ENCODE measurements at places on chromosomes 2 and 18.

DNA sequence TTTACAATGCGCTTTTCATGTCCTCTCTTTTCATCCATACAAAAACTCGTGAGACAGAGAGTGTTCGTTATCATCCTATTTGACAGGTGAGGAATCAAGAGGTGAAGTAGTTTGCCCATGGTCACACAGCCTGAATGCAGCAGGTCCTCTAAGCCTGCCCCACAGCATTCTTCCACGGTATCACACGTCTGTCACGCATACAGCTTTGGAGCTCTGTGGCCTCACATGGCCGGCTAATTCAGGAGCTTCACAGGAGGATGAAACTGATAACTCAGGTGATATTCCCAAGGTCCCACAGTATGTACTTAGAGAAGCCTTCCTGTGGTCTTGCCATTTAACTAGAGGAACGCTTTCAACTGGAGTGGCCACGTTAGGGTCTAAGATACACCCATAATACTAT, 59.0 kb downstream of the MYO5B start:
- no peak for DNase-seq

DNA sequence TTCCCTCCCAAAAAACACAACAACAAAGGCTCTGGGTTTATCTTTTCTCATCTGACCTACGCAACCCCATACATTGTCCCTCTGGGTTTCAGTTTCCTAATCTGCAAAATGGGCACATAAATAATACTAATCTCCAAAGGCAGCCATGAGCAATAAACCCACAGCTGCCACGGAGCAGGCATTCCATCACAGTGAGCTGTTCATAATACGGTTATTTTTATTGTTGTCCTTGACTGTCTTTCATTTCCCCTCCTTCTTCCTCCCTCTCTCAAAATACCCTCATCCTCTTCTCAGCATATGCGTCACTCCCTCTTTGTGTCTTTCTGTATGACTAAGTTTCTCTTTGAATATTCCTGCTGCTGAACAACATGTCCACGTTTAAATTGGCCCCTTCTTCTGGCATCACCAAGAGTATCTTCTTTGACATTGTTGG, 129.8 kb upstream of the CAB39 start:
- DNase-seq, result no peak

GRCh38 chr2:196444442-196444841, 195.1 kb upstream of the CCDC150 start:
- no peak for DNase-seq

- no peak for DNase-seq
These were observed 118.5 kb downstream of the ACKR3 start for GRCh38 chr2:236688157-236688556.

DNA sequence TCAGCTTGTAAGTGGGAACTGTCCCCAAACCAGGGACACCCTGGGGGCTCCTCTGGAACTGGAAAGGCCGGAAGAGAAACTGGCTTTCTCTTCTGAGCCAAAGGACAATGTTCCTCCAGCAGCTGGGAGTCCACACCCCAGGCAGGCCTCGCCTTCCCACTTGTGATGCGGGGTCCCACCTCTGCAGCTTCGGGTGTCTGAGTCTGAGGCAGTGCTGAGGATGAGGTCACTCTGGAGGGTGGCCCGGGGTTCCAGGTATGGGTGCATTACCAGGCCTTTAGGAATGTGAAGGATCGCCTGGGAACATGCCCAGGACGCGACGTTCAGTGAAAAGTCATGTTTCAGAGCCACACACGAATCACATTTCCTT, 18.2 kb upstream of the BOK start:
- DNase-seq, result no peak

DNA sequence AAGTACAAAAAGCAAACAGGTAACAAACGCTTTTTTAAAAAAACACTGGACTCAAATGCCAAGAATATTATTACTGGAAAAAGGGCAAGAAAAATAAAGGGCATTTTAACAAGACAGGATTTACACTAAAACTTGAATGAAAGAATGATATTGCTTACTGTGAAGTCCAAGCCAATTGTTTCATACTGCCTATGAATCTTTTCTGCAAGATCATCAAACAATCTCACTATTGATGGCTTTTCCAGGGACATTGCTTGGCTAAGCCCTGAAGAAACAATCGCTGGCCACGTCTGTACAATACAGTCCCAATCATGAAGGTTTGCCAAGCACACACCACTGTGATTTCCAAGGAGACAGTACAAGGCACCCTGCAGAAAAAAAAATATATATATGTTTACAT, 41.4 kb upstream of the GPR75 start:
- no peak for DNase-seq

GRCh38 chr18:48116873-48117630, 186.6 kb upstream of the SMAD2 start:
- no peak for DNase-seq

GRCh38 chr2:39020383-39020782, 100.5 kb downstream of the SOS1 start:
- DNase-seq, result no peak

DNA sequence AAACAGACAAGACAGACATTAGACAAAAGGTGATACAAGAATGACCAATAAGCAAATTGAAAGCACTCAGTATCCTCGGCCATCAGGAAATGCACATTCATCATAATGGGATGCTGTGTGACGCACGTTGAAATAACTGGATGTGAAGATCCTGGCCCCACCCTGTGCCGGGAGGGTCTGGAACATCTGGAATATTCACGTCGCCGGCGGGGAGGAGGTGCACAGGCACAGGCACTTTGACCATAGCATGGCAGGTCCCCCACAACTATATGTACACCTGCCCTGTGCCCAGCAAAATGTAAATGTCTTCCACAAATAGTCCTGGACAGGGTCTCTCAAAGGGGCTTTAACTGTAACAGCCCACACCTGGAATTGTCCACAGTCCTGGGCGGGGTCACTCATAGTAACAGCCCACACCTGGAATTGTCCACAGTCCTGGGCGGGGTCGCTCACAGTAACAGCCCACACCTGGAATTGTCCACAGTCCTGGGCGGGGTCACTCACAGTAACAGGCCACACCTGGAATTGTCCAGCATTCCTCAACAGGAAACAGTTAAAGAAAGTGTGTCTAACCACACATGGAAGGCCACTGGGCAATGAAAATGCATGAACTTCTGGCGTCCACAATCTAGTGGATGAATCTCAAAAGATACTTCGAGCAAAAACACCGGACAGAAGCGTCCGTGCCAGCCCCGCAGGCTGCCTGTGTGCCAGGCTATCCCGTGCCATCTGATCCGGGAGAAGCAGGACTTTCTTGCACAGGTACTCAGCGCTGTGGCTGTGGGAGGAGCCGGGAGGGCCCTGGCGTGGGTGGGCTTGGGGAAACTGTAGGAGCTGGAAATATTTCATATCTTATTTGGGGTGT, 113.4 kb downstream of the RTP5 start:
- no peak for DNase-seq

GRCh38 chr2:197293252-197294007, 17.1 kb downstream of the ANKRD44 start:
- no peak for DNase-seq

DNA sequence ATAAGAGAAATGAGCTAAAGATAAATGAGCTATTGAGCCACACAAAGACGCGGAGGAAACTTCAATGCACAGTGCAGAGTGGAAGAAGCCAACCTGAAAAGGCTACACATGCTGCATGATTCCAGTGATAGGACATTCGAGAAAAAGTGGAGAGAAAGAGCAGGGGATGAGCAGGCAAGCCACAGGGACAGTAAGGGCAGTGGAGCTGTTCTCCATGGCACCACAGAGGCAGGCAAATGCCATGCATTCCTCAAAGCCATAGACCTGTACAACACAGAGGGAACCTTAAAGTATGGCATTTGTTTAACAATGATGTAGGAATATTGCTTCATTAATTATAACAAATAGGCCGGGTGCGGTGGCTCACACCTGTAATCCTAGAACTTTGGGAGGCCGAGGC, 36.5 kb upstream of the ZNF236 start:
- DNase-seq, result no peak

DNA sequence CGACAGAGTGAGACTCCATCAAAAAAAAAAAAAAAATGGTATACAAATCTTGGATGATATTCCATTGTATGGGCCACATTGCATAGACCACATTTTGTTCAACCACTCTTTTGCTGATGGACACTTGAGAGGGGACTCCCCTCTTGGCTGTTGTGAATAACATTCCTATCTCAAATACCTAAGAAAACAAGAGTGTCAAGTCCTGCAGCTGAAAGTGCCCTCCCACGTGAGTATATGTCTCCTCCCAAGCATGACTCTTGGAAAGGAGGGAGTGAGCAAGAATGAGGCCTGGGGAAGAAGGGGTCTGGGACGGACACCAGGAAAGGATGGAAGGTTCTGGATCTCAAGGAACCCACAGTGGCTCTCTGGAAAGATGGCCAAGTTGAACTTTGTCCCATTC, 36.0 kb upstream of the NPAS2 start:
- DNase-seq, result no peak

DNA sequence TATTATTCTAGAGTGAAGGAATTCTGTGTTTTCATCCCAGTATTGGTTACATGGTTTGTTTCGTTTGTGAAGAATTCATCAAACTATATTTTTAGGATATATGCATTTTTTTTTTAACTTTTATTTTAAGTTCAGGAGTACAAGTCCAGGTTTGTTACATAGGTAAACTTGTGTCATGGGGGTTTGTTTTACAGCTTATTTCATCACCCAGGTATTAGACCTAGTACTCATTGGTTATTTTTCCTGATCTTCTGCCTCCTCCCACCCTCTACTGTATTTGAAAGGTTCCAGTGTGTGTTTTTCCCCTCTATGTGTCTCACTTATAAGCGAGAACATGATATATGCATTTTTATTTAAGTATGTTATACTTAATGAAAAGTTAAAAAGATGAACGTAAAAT, 47.6 kb downstream of the SCN9A start:
- DNase-seq, result no peak

DNA sequence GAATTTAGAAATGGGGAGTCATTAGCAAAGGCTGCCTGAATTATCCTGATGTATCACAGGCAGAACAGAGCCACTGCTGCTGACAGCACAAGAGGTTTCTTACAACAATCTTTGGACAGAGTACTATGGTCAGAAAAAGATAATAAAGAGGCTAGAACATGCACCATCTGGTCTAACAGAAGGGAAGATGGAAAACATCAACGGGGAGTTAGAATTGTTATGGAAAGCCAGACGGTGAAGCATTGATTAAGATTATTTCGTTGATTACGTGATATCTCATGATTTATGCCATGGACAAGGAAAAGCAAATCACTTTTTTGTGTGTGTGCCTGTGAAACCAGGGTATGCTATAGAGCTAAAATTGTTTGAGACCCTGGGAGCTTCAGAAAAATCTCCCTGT, 409.4 kb upstream of the ETAA1 start:
- DNase-seq, result no peak

DNA sequence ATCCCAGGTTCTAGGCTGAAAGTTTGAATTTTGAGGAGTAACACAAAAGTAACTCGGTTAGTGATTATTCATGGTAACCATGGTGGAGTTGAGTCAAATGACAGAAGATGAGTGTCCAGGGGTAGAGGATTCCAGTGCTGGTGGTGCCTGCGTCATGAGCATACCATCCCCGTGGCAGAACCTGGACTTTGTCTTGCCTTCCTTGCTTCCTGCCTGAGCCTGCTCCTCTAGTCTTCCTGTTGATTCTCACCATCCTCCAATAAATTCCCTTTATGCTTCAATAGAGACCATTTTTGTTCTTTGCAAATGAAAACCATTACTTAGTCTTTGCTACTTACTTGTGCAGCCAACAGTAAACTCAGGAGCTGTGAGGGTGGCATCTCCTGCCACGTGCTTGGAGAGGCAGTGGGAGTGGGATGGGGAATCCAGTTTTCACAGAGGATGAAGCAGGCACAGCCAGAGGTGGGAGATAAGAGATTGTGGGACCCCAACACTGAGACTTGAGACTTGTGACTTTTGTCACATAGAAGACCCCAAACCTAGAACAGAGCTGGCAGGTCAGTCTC, 4.1 kb upstream of the YES1 start:
- DNase-seq, result no peak

- no peak for DNase-seq
These were observed 122.3 kb downstream of the GLI2 start for GRCh38 chr2:120857931-120858330.

GRCh38 chr2:173354073-173354581, 545 bp upstream of the CDCA7 start:
- DNase-seq, result peak; percentile 52

All from 8988T (cell line).